ENCODE measurements at places on chromosomes 4 and X.

GRCh38 chr4:5206016-5206790, 154.9 kb downstream of the STK32B start:
- DNase-seq, result peak; percentile 89

- no peak for DNase-seq
These were observed 266.7 kb downstream of the INPP4B start for GRCh38 chr4:142579443-142579842.

- DNase-seq, result no peak
These were observed 31.8 kb upstream of the ZCCHC13 start for GRCh38 chrX:74272230-74272629.

DNA sequence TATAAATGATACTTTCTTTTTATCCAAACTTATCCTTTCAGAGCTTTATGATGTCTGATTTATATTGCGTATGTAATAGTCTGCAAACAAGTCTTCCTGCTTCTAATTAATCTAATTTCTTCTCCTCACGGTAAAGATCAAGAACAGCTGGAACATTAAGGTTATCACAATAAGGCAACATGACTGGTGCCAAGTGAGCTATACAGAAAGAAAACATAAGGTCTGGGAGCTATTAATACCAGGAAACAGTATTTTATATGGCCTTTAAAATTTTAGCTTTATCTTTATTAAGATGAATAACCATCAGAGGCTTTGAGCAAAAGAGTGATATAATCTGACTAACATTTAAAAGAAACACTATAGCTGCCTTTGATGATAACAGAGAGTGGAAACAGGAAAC, 28.7 kb upstream of the CABS1 start:
- no peak for DNase-seq

DNA sequence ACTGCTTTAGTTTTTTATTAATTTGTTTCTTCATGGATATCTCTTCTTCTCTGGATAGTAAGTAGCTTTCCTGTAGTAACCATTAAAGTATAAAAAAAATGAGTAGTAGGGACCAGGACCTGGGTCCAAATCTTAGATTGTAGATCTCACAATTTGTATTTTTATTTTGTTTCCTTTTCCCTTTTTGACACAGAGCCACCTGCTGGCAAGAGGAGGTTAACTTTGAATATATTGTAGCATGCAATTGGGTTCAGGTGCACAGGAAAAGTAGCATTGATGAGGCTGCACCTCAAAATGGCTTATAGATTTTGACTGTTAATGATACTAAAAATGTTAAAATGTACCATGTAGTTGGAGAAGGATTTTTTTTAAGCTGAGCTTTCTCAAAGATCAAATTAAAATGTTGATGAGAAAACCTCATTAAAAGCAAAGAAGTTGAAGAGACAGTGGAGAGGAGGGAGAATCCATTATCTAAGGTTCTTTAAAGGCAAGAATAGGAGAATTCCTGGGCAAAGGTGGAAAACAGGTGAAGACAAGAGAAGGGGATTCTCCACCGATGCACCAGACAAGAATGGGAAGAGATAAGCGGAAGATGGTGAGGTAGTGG, 48.3 kb upstream of the HPGDS start:
- DNase-seq, result peak; percentile 24

GRCh38 chr4:72627723-72628122, 58.7 kb upstream of the ADAMTS3 start:
- no peak for DNase-seq

GRCh38 chrX:119984652-119985051, 41.1 kb upstream of the NKAP start:
- no peak for DNase-seq

GRCh38 chrX:47815901-47816845, 20.5 kb upstream of the ZNF81 start:
- DNase-seq, result peak; percentile 22

GRCh38 chrX:119981286-119982070, 37.9 kb upstream of the NKAP start:
- peak; percentile 13 for DNase-seq

DNA sequence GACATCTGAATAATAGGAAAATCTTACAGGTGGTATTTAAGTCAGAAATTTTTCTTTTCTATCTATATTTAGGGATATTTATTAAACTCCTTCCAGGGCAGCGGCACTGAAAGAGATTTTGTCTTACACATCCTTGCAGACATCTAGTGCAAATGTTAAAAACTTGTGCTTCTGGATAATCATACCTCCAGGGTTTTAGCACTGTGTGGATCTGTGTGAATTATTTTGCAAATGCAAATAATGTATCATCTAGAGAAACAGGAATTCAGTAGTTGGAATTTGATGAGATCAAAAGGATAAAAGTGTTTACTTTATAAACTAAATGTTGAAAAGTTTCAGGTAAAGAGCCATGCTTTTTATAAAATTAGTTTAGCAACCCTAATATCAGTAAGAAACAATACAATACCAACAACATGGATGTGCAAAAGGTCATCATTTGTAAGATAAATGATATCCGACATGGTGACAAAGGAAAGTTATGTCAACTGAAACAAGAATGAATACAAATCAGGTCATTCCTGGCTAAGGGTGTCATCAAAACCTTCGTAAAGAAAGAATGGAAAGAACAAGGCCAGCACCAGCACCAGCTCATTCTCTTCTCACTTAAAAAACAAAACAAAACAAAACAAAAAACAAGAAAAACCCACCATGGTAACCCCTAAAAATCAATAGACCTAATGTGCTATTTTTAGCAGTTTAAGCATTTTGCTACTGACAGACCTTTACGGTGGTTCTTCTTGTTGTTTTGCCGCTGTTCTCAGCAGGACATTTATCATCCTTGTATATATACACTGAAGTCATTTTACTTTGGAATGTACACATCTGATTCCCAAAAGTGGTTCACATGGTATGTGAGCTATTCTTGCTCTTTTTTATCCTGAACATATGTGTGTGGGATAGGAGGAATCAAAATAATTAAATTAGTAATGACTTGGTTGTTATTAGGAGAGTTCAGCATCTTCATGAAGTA, 219.7 kb upstream of the NDST3 start:
- no peak for DNase-seq

Measured in GM03348 (cell line).